Stimulated activated CD8-positive, alpha-beta memory T cell treated with anti-CD3 and anti-CD28 coated beads, Interleukin-4, amount 100 ng/mL, for 4 hours (primary cell): ENCODE measurements at places on chromosomes 2 and 18.

GRCh38 chr2:236352761-236353593, 88.8 kb upstream of the ASB18 start:
- DNase-seq = no peak

DNA sequence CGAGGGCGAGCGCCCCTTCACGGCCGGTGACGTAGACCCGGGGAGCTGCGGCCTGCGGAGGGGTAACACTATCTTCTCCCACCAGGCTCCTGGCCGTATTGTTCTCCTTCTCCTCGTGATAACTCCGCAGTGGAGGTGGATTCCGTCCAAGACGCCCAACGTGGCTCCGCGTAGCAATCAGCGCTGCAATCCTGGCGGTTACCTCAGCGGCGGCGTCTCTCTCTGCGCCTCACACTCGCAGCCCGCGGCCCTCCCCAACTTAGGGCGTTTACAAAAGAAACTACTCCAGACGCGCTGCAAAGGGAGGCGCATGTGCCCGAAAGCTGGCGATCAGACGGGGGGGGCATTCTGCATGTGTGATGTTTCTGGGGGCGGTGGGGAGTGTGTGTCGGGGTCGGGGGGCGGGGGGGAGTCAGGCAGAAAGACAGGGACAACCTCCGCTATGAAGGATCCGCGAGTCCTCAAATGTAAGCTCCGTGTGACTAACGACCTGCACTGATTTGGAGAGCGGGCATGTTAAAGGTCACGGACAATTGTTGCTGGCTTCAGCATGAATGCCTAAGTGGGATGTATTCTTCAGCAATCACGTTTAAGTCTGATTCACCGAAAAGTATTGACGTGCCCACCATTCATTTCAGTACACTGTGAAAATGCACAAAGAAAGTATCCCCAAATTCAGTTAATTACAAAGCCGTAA, 1.3 kb upstream of the ZNF516 start:
- DNase-seq = no peak

DNA sequence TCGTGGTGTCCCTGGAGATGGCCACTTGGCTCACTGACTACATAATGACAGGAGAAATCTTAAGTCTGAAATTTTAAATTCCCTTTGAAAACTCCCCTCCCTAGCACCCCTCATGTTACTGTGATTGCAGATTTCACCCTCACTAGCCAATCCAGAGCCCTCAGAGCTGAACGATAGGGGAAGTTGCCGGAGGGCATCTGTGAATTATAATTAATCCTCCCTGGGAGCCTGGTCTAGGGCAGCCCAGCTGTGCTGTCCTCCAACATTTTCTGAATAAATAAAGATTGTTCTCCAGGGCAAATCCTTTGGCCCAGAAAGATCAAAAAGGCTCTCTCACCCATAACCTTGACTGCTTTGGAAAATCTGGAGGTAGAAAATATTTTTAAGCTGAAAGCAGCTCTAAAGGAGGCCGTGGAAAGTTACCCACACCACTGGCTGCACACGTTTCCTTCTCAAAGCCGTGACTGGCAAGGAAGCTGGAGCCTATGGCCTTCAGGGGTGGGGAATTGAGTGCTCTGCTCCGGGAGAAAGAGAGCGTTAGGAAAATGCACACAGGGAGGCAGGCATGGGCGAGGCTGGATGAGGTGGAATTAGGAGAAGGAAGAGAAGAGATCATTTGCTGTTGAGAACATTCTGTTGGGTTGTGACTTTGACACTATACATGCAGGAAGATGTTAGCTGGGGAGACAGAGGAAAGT, 68.9 kb upstream of the CNGA3 start:
- no peak for DNase-seq

- DNase-seq = no peak
Measured at GRCh38 chr2:153196378-153197058, 282.0 kb downstream of the RPRM start.

GRCh38 chr18:77207540-77207939, 42.1 kb upstream of the GALR1 start:
- DNase-seq = no peak

DNA sequence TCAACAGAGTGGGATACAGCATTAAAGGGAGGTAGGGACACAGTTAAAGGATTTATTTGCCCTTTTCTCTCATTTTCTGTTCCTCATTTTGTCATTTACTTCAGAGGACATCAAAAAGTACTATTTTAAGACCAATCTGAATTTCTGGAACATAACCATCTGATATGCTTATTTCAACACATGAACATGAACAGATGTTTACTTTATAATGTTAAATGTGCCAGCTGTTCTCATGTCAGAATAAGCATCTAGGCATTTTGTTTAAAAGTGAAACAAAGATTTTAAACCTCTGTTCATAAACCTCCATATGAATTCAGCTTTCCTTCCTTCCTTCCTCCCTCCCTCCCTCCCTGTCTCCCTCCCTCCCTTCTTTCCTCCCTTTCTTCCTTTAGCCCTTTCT, 677.7 kb downstream of the CNTNAP5 start:
- no peak for DNase-seq

- no peak for DNase-seq
Measured at GRCh38 chr2:101545950-101546349, 71.0 kb upstream of the RFX8 start.

- DNase-seq = no peak
Measured at GRCh38 chr18:26307161-26307773, 81.0 kb downstream of the TAF4B start.

- DNase-seq = no peak
Measured at GRCh38 chr2:96727431-96727830, 12.4 kb downstream of the LMAN2L start.

GRCh38 chr2:94861308-94862152, 9.7 kb upstream of the TEKT4 start:
- DNase-seq = no peak

- DNase-seq = no peak
Measured at GRCh38 chr2:207126724-207127308, 38.9 kb downstream of the KLF7 start.

DNA sequence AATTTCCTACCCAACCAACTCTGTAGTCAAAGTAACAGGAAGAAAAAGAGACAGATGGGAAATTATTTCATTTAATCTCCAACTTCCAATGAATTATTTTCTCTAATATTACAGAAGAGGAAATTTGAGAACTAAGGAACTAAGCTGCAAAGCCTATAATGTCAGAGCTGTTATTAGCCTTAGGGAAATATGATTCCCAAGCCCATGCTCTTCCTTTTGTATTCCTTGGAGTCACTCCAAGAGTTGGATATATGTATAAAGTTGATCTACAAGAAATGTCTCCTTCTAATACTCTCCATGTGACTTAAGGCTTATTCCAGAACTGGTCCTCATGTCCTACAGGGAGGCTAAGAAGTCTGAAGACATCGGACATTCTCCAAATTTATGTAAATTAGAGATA, 31.6 kb upstream of the VWC2L start:
- no peak for DNase-seq

DNA sequence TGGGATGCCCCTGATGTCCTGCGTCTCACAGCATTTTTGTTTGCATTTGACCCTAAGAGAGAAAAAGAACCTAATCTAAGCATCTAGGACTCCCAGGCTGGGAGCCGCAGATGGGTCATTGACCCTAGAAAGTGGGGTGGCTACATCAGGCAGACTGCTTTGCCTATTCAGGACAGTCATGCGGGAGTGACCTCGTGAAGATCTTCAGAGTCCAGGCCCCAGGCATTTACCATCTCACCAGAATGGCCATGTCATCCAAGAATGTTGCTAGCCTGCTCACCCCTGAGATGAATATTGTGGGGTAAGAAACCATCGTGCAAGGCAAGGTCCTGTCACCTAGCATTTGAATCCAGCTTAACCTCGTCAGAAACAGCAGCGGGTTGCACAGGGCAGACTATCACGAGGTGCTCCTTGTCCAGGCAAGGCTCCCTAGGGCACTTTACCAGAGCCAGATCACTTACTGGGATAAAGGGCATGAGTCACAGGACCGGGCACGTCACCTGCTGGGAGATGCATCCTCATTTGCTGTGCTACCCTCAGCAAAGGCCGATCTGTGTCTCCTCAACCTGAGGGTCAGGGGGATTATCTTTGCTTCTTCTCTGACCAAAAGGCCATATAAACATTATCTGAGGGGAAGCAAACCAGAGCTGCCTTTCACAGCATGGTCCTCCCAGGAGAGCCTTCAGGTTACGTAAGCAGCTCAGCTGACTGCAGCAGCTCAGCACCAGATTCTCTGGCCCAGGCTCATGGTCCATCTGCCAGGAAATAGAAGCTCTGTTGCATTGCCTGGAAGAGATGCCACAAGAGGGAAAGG, 162.3 kb downstream of the ACKR3 start:
- no peak for DNase-seq

- no peak for DNase-seq
Measured at GRCh38 chr18:6994771-6995430, 122.7 kb downstream of the LAMA1 start.

GRCh38 chr18:57836557-57836956, 33.4 kb upstream of the ATP8B1 start:
- DNase-seq = no peak

DNA sequence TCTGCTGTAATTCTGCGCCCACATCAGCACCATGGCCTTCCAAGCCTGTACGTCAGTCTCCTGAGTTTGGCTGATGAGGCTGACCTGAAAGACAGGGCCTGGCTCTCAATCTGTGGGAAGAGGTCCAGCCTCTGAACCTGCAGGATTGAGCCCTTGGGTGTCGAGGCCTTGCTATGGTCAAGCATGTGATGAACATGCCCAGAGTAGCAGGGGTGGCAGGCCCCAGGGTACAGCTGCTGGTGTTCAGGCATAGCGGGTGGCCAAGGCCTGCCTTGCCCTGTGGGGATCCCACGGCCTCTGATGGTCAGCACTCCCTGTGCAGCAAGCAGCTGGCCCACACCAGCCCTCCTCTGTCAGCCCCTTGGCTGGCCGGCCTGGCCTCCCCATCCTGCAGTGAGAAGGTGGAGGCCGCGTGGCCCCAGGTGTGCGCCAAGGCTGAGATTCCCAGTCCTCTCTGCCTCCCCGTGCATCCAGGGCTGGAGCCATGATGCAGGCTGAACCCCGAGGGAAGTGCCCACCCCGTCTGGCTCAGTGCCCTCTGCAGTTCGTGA, 298.4 kb downstream of the NDUFA10 start:
- DNase-seq = no peak

DNA sequence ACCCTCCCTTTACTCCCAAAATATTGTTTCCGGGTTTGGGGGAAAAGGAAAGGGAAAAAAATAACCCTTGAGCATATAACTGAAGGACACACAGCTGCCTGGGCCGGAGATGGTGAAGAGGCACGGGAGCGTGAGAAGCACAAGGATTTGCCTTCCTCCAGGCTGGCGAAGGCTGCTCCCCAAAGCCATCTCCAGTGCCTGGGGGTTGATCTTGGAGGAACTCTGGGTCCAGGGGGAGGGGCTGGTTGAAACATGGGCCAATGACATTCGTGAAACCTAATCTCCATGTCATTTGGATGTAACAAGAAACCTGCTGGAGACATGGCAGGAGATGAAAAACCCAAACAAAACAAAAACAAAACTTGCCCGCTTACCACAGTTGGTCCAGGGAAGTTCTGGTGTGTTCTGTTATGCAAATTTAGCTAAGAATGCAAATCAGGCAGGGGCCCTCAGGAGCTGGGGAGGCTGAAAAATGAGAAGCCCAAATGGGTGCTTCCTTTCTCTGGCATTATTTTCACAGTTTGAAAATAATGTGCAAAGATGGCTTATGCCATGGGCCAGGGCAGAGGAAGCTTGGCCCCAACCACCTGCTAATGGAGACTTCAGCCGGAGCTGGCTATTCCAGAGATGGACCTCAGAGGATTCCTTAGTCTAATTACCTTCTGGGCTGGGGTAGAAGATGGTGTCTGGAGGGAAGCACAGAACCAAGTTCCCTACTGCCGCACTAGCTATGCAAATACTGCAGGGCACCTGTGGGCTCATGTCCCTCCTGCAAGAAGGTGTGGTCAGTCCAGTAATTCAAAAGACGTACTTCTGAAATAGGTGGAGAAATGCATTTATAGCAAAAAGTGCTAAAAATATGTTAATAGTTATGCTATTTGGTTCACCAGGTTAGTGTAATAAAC, 180.9 kb downstream of the BCL2 start:
- no peak for DNase-seq

DNA sequence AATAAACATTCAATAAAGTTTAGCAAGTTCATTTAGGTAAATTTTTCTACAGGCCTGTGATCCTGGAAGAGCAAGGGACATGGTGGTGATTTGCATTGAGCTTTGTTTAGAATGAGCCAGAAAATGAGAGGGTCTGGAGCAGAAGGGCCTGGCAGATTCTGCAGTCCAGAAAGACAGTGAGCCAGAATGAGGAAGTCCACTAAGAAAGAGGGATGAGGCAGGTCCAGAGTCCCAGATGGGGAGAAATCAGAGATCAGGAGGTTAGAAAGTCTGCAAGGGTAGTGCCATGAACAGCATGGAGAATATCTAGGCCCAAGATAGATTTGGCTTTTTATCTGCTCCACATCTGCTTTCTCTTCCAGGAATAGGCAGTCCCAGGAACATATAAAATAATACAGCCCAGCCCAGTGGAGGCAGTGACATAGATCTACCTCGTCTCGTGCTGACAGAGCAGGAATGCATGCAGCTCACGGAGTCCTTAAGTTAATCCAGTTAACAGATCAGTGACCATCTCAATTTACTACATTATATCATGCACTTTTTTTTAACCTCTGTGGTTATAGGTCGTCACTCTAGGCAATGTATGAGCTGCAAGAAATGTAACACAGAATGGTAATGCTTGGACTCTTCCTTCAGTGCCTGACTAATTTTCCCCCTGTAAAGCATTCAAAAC, 429.0 kb downstream of the SUCLG1 start:
- DNase-seq = no peak

DNA sequence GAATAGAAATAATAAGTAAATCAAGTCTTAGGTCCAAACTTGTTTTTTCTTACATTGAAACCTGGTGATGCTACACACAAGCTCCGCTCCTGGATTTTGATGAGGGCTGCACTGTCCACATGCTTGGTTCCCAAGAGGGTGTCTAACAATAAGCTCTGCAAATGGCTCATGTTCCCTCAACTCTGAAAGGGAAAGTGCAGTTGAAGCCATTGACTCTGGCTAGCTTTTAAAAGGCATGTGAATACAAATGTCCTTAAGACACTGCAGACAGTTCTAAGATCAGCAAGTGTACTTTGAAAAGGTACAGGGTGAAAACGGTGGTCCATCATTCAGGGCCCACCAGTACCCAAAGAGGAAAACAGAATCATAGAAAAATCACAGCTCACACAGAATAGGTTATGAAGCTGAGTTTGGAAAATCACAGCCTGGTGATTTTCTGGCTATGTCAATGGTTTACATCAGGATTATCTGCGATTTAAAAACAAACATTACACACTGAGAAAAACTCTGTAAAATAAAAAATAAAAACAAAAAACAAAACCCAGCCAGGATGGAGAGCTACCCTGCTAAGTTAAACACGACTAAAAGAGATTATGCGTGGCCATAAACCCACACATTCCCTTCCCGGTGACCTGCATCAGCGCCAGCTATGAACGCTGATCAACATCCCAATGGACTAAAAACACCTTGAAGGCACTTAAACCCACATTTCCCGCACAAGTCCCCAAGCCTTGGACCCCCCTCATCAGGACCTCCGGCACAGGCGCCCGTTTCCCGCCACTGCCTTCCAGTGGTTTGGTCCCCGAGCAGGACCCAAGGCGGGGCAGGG, 554 bp downstream of the PFN4 start:
- DNase-seq = no peak
